ENCODE measurements at places on chromosomes 11 and 22.

DNA sequence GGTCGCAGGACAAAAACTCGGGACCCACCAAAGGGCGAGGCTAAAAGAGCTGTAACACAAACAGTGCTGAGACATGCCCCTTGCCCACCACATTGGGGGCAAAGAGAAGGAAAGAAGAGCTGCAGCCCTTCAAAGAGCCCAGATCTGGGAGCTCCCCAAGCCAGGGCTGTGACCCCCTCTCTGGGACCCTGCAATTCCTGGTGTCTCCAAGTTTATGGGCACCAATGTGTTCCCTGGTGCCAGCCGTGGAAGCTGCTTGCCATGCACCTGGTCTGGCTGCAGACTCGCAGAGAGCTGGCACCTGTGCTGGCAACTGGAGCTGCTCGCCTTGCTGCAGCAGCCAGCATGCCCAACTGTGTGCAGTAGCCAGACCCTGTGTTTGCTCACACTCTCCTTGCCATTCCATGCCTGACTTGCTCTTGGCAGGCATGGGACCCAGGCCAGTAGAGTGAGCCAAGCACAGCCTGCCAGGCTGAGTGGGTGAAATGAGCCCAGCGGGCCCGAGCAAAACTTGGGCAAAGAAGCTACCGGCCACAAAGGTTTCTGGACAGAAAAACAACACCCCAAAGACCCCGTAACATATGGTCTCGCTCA is 16.0 kb downstream of the RRP8 start:
- DNase-seq: peak; percentile 46

- DNase-seq: no peak
Observed at GRCh38 chr22:37443977-37444376, 16.7 kb upstream of the ELFN2 start.

DNA sequence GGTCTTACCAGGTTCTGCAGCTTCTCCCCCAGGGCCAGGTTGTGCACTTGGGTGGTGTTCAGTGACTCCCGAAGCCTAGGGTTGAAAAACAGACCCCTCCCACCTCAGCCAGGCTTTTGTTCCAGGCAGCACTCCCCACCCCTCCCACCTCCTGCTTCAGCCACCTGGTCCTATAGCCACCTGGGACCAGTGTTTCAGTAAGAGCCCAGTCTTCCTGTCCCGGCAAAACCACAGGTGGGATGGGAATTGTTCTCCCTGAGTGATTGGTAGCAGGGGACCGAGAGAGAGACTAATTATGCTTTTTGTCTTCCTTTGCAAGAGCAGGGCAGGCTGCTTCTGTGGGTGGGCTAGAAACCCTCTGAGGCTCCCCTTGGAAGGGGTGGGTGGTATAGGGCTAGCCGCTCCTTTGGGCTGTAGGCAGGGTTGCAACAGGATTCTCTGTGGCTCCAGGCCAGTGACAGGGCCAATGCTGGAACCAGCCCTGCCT is 8.5 kb upstream of the NAALADL1 start:
- no peak for DNase-seq

DNA sequence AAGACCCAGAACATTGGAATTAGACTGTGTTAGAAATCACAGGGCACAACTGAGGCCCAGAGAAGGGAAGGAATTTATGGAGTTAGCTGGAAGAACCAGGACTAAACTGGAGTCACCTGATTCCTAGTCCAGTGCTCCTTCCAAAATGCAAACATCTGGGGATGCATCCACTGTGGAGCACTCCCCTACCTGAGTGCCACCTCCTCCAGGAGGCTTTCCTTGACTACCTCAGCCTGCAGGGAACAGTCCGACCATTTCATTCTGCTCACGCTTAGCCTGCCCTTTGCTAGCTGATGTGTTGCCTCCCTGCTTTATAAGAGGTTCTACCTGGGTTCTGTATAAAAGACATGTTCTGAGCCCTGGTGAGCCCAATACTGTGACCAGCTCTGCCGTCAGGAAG is 24.0 kb downstream of the CHRDL2 start:
- no peak for DNase-seq

DNA sequence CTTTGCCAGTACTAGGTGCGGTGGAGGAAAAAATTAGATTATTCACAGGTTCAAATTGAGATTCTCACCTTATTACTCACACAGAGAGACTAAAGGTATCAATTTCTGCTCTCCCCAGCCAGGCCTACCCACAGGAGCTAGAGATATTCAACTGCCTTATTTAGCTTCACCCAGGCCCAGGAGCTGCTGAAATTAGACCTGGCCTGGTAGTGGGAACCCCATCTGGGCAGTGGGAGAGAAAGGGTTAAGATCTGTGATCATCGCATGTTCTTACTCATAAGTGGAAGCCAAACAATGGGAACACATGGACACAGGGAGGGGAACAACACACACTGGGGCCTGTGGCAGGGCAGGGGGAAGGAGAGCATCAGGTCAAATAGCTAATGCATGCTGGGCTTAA is 20.9 kb upstream of the MICAL2 start:
- DNase-seq: no peak

DNA sequence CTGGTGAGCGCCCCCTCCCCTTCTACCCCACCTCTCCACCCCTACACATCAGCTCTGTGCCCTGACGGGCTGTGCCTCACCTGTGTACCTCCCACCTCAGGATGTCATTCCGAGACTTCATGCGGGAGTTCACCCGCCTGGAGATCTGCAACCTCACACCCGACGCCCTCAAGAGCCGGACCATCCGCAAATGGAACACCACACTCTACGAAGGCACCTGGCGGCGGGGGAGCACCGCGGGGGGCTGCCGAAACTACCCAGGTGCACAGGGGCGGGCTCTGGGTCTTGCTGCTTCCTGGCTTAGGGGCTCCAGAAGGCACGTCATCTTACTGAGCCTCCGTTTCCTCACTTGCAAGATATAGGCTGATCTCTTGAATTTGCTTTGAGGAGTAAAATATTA is 6.8 kb downstream of the CAPN1 start:
- no peak for DNase-seq

- DNase-seq: no peak
Observed at GRCh38 chr11:133581091-133581490, 48.8 kb upstream of the OPCML start.

GRCh38 chr11:71075871-71076420 is 176.4 kb downstream of the SHANK2 start:
- DNase-seq: no peak

- DNase-seq: no peak
Observed at GRCh38 chr22:25083807-25084200, 115.9 kb upstream of the CRYBB3 start.

DNA sequence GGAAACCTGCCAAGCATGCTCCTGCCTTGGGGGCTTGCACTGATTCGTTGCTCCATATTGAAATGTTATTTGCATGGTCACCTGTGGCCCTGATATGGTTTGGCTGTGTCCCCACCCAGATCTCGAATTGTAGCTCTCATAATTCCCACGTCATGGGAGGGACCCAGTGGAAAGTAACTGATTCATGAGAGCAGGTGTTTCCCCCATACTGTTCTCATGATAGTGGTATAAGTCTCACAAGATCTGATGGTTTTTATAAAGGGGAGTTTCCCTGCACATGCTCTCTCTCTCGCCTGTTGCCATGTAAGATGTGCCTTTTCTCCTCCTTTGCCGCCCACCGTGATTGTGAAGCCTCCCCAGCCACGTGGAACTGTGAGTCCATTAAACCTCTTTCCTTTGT is 402.4 kb downstream of the ETS1 start:
- DNase-seq: no peak

- no peak for DNase-seq
Observed at GRCh38 chr11:22516111-22516510, 109.5 kb downstream of the FANCF start.

DNA sequence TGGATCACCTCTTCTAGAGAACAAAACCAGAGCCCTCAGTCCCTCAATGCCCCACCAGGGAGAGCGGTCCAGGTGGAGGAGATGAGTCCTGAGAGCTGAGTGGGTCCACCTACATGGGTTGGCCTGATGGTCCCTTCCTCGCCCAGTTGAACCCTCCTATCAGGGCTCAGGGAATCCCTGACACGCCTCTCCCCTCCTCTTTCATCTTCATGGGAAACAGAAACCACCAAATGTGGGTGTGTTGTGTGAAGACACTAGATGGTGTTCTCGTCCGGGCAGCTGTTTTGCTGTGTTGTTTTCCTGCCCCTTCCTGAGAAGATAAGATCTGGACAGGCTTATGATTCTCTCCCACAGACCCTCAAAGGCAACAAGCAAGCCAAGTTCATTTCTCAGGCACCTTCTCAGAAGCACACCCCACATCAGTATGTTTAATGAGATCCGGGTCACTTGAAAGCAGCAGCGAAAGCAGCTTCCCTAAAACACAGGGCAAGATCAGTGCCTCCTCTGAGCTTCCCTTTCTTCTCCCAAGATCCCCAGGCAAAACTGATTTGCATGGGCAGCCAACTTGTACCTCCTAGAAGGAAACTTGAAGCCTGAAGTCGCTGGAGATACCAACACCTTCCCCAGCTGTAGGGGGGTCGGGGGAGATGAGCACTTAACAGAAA is 35.3 kb upstream of the POU2AF1 start:
- DNase-seq: peak; percentile 23

- no peak for DNase-seq
Observed at GRCh38 chr11:40537734-40538133, 921.7 kb downstream of the LRRC4C start.

GRCh38 chr11:125062218-125062930 is 731 bp upstream of the SLC37A2 start:
- DNase-seq: no peak

- DNase-seq: no peak
Observed at GRCh38 chr11:19978668-19979518, 181.4 kb downstream of the DBX1 start.

DNA sequence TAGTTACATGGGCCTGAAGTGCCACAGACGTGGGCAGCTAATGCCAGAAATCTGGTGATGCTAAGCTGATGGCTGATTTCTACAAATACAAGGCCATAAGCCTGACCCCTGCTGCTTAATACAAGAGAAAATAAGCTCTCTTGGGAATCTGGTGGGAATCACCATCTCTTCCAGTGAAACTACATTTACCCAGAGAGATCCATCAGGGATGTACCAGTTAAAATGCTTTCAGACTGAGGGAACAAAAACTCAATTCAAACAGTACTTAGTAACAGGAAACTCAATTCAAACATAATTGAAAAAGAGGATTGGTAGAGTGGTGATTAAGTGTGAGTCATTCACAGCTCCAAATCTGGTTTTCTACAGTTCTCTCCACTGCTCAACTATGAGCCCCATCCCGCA is 1.7 kb upstream of the CAVIN3 start:
- DNase-seq: no peak

- no peak for DNase-seq
Observed at GRCh38 chr11:58227956-58228615, 632 bp downstream of the OR10Q1 start.
